Osteoblast (primary cell): ENCODE measurements at places on chromosomes 7 and 10.
A peak's percentile ranks its signal among the peaks of the same experiment; 100 is the strongest.

DNA sequence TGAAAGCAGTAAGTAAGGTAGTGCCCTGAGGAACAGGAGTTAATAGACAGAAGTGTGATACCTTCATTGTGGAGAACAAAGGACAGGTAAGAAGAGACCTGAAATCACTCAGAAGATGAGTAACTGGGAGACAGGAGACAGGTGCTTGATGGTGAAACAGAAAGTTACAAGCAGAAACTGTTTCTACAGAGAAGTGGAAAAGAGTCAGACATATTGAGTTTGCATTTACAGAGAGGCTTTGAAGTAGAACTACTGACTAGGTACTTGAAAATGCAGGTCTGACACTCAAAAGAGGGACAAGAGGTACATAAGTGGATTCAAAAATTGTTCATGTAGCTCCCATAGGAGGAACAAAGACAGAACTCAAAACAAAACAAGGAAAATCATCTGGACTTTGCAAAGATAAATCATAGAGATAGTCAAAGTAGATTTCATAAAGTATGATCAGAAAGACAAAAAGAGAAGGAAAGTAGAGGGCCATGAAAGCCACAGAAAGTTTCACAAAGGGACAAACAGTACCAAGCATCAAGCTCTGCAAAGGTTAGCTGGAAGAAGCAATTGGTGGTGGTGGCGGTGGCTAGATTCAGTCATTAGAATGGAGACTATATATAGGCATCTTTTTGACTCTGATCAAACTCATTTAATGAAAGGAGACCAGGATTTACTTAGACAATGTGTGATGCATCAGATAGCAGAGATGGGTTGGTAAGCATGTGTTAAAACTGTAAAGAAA, 198.4 kb downstream of the PCLO start:
- no peak for DNase-seq

DNA sequence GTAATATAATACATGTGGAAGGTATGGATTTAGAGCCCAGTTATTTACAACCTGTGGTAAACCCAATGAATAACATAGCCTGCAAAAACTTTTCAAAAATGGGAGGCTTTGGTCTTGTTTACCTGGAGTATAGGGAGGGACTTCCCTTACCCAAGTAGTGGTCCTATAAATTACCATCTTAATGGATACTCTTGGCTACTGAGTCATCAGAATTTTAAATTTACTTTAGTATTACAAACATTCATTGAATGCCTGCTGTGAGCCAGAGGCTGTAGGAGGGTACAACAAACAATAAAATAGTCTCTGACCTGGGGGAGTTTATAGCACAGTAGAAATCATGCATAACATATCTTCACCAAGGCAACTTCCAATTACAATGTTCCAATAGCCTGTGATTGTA, 365.1 kb downstream of the BBS9 start:
- DNase-seq, result no peak

DNA sequence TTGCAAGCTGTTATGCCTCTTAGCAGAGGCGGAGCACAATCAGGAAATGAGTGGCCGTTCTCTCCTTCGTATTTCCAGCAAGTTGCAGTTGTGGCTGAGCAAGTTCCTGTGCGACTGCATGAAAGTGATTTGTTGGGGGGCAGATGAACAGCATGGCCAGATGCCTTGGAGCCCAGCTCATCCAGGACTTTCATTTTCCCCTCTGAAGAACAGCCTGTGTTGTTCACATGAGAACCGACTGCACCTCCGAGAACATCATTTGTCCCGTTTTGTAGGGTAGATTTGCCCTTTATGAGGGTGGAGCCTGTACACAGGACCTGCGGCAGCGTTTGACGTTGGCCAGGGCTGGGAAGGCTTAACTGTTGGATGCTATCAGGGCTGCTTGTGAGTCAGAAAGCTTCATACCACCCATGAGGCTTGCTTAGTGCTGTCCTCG, 4.4 kb downstream of the BAG3 start:
- DNase-seq, result peak; percentile 93

DNA sequence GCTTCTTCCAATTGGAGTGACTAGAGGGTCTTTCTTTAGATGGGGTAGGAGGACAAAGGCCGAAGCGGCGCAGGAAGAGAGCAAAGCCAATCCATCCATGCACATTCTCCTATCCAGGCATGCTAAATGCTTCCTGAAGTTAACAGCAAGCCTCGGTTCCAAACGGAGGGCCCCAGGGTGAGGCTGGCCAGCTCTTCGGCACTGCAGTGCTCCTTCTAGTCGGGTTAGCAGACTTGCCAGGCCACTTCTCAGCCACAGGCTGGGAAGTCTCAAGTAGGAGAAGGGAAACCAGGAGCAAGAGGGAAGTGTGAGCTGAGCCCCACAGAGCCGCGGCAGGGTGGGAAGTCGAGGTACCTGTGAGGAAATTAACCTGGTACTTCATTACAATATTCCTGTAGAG, 253.8 kb upstream of the INHBA start:
- no peak for DNase-seq

- DNase-seq, result no peak
These were observed 211.8 kb downstream of the FRMD4A start for GRCh38 chr10:14118953-14119352.
